ENCODE measurements at places on chromosomes 3 and 15. TPM values are rescaled to one million over a fixed set of nuclear protein-coding genes. Genes with fewer than 3 reads are reported as not detected.

CCDC54 gene
- 0.10 TPM for total RNA-seq

DNA sequence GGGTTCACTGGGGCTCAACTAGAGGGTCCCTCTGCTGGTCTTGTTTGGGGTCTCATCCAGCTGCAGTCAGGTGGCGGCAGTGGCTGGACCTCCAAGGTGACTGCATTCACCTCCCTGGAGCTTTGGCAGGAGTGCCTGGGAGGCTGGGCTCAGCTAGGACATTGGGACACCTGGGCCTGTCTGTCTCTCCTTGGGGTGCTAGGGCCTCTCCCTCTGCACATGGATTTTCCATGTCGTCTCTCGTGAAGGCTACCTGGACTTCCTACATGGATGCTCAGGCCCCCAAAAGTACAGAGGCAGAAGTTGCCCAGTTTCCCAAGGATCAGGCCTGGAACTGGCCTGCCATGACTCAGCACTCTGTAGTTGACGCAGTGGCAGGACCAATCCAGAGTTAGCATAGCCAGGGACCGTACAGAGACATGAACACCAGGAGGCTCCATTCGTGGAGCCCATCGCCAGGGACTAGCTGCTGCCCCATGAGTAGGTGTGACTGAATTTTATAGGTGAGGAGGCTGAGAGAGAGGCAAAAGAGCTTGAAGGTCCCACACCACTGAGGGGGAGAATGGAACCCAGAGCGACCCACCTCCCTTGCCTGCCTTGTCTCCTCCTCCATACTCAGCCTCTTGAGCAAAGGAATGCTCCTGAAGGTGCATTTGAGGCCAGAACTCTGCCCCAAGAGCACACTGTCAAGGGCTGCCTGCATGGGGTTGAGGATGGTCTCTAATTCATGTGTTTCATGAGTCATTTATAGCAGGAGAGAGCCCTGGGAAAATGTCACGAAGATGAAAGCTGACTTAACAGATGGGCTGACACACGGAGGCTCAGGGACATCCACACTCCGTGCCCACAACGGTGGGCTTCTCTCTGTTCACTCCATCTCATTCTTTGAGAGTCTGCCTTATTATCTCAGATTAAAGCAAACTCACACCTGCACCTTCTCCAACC, 13.0 kb upstream of the ALDH1A3 start:
- DNase-seq = no peak

- DNase-seq = peak; percentile 80
Measured at GRCh38 chr3:80733522-80734176, 965.9 kb upstream of the ROBO1 start.

DNA sequence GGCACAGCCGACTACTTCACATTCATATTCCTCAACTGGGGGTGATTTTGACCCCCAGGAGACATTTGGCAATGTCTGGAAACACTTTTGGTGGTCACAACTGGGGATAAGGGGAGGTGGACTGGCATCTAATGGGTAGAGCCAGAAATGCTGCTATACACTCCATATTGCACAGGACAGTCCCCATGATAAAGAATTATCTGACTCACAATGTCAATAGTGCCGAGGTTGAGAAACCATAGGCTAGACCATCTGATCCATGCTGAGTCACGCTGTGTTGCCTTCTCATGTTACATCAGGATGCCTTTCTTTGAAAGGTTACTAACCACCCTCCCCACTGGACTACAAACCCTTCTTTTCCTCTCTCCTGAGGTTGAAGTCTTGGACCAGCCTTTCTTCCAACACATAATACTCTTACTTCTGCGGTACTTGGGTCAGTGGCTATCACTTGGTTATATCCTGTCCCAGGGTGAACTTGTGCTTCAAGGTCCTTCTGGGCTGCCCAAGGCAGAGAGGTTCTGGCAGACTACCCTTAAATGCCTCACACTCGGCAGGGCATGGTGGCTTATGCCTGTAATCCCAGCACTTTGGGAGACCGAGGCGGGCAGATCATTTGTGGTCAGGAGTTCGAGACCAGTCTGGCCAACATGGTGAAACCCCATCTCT, 68.8 kb downstream of the CTNNB1 start:
- DNase-seq = peak; percentile 95

LTF gene
- 299 TPM for total RNA-seq

- peak; percentile 97 for DNase-seq
Measured at GRCh38 chr3:8482960-8483665, 18.5 kb upstream of the LMCD1 start.

MNS1 gene
- 0.35 TPM for total RNA-seq

NKIRAS1 gene
- 17.2 TPM for total RNA-seq

GRCh38 chr3:152230370-152230769, 38.4 kb upstream of the MBNL1 start:
- no peak for DNase-seq

FILIP1L gene
- total RNA-seq = 111 TPM

DNA sequence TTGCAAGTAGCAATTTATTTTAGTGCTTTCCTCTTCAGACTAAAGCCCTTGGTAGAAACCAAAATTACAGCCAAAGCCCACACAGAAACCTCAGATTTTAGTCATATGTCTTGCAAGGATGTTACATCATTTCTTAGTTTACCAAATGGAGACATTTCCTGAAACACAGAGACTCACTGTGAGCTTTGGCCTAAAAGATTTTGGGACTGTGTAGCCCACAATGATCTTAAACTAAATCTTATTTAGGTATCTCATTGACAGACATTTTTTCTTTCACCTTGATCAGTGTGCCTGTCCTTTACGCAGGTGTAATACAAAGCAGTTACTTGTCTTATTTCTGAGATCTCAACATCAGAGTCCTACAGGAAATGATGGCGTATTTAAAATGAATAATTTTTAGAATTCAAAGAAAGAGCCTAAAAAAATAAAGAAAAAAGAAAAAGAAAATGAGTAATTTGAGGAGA, 27.8 kb upstream of the AP4E1 start:
- peak; percentile 65 for DNase-seq

DNA sequence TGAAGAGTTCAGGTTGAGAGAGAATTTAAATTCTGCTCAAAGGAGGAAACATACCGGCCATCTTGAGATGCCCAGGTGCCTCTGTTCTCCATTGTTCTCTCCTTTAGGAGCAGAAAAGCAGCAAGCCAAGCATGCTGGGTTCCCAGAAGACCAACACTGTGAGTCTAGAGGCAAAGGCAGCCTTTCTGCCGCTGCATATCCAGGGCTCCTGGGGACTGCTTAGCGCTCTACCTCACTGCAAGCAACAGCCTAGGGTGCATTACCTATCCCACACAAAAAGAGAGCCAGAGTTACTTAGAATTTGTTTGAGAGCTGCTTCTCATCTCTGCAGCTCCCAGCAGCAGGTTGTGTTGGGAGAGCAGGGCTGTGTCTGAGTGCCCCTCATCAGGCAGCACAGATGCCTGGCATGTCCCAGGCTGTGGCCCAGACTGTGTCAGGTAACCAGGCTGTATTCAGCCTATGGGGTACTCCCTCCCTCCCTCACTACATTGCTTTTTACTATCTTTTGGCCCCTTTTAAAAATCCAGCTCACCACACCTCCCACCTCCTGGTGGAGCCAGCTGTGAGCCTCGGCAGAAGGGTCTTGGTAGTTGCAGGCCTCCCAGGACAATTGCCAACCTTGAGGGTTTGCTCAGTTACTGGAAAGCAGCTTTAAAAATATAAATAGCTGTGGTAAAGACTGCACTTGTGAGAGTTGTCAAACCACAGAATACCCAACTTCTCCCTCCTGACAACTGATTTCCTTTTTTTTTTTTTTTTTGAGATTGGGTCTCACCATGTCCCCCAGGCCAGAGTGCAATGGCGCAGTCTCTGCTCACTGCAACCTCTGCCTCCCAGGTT, 30.2 kb downstream of the BCL2L10 start:
- peak; percentile 31 for DNase-seq

GRCh38 chr3:121970047-121970446, 52.0 kb downstream of the ILDR1 start:
- peak; percentile 60 for DNase-seq

GRCh38 chr3:30258426-30259392, 347.7 kb upstream of the TGFBR2 start:
- DNase-seq = no peak

DNA sequence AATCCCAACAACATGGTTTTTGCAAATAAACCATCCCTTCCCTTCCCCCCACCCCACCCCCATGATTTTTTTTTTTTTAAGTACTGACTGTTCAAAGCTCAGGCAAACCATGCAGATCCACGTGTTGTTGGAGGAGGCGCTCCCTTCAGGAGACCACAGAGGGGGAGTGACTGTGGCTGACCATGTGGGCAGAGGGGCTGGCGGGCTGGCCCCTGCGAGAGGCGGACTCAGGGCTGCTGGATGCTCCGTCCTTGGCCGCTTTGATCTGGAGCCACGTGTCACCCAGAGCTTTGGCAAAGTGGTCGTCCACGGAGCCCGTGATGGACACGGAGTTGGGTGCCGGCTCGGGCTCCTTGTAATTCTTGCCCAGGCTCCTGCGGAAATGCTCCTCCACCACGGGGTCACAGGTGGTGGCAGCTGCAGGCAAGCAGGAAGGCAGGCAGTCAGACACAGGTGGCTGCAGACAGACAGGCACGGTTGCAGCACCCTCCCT, 85.3 kb downstream of the VGLL4 start:
- no peak for DNase-seq

DNA sequence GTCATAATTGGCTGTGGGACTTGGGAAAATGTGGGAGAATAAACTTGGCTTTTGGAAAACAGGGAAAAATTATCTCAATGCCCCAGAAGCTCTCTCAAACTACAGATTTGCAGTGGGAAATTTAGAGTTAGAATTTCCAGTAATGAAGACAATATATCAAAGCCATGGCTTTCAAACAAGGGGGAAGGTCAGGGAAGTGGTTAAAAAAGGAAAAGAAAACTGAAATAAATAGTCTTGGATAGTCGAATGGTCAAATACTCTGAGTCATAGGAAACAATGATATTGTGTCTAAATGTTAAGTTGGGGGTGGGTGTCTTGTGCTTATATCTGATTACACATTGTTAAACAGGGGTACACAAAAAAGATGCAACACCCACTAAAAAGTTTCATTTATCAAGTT, 272.4 kb upstream of the COL8A1 start:
- DNase-seq = peak; percentile 2

DNA sequence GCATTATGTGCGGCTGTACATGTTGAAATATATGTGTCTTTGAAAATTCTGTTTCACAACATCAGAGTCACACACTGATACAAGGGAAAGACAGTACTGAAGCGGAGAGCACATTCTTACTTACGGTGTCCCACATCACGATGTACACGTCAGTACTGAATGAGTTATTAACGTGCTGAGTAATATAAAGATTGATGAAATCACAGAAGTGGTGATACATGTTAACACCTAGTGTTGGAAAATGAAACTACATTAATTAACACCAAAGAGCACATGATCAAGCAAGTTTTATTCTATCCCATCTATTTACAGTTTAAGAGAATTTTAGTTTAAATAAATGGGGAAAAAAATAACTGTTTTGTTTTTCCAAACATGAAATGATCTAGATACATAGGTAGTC, 15.6 kb downstream of the EOGT start:
- no peak for DNase-seq

MGLL gene
- total RNA-seq = 106 TPM

GRCh38 chr3:184259396-184259877, 1.9 kb downstream of the CAMK2N2 start:
- no peak for DNase-seq

NR1I2 gene
- total RNA-seq = 0.20 TPM

ZPLD1 gene
- total RNA-seq = 74.8 TPM

DNA sequence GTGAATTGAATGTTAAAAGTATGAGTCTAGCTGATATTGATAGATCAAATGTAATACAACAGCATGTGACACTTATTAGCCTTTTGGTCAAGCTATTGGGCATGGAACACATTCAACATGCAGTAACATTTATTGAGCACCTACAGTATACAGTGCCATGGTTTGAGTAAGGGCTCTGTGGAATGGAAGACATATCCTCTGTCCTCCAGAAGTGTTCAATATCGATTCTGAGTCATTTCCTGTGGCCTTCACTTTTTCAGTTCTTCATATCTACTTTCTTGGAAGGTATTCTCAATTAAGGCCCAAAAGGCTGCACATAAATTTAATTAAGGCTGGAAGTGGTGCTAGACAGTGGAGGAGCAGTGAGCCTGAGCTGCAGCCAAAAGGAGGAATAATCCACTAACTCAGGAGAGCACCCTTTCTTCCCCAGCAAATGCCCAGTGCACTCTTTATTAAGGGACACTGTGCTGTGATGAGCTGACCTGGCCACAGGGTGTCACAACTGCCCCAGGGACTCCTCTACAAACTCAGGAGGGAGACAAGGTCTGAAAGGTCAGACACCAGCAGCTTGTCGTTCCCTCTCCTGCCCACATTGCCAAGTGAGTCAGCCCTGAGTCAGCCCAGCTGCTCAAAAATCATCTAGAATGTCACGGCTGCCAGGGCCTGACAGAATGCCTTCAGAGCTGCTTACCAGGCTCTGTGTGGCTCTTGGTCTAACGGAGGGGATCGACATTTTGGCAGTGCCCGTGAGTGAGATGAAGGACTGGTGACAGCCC, 544.8 kb downstream of the AGBL1 start:
- peak; percentile 91 for DNase-seq

GRCh38 chr3:60176614-60177013, 1074.6 kb downstream of the FHIT start:
- peak; percentile 13 for DNase-seq

DNA sequence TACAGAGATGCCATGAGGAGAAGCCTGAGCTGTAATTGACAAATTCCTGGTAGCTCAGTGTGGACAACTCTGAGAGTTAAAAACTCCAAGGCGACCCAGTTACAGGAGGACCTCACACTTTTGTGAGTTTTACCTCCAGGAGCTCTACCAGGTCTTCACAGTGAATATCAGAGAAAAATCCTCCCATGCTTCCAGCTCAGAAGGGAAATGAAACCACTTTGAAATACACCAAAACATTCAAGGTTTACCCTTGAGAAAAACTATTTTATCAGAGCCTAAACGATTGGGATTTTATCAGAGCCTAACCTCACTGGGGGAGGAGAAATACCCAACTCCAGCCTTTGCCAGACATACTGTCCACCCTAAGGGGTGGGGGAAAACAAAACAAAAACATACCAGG, 52.4 kb downstream of the MCCC1 start:
- no peak for DNase-seq

ATP13A4 gene
- not detected for total RNA-seq

- no peak for DNase-seq
Measured at GRCh38 chr15:67691450-67691849, 133.9 kb upstream of the SKOR1 start.

SPPL2A gene
- total RNA-seq = 142 TPM

- DNase-seq = no peak
Measured at GRCh38 chr3:187084126-187084525, 55.2 kb downstream of the RPL39L start.

GRCh38 chr15:37801529-37801928, 132.9 kb upstream of the TMCO5A start:
- no peak for DNase-seq

GRCh38 chr3:120102232-120102631, 8.0 kb upstream of the GSK3B start:
- DNase-seq = no peak

GRCh38 chr3:17088602-17089313, 204.0 kb downstream of the PLCL2 start:
- no peak for DNase-seq

RETNLB gene
- not detected for total RNA-seq

Data from renal cortical epithelial cell (primary cell).